ENCODE measurements at places on chromosomes 11 and 22. TPM values are rescaled to one million over a fixed set of nuclear protein-coding genes. Genes with fewer than 3 reads are reported as not detected.

PRPF19 gene
- 113 TPM for polyA plus RNA-seq

FADS2 gene
- polyA plus RNA-seq: 82.9 TPM

GDPD5 gene
- polyA plus RNA-seq: 17.4 TPM

FOLH1 gene
- polyA plus RNA-seq: 15.9 TPM

HBG1 gene
- polyA plus RNA-seq: 7.0 TPM

MS4A10 gene
- polyA plus RNA-seq: 0.13 TPM

MPPED1 gene
- 0.69 TPM for polyA plus RNA-seq

TMEM41B gene
- polyA plus RNA-seq: 39.8 TPM

CARD16 gene
- polyA plus RNA-seq: 1.3 TPM

CLCF1 gene
- 4.9 TPM for polyA plus RNA-seq

KCNQ1 gene
- 10.4 TPM for polyA plus RNA-seq

GLB1L3 gene
- polyA plus RNA-seq: 2.1 TPM

TBC1D10A gene
- 17.7 TPM for polyA plus RNA-seq

MRGPRF gene
- 24.0 TPM for polyA plus RNA-seq

TRPM5 gene
- polyA plus RNA-seq: 3.0 TPM

HEPN1 gene
- 0.71 TPM for polyA plus RNA-seq

CST6 gene
- polyA plus RNA-seq: not detected

GTSE1 gene
- polyA plus RNA-seq: 20.9 TPM

CD81 gene
- polyA plus RNA-seq: 617 TPM

MAPK8IP2 gene
- polyA plus RNA-seq: 0.78 TPM

HPS4 gene
- polyA plus RNA-seq: 42.2 TPM

IGSF22 gene
- polyA plus RNA-seq: 1.7 TPM
